EL (cell line): ENCODE measurements at places on chromosomes 2 and 18.

DNA sequence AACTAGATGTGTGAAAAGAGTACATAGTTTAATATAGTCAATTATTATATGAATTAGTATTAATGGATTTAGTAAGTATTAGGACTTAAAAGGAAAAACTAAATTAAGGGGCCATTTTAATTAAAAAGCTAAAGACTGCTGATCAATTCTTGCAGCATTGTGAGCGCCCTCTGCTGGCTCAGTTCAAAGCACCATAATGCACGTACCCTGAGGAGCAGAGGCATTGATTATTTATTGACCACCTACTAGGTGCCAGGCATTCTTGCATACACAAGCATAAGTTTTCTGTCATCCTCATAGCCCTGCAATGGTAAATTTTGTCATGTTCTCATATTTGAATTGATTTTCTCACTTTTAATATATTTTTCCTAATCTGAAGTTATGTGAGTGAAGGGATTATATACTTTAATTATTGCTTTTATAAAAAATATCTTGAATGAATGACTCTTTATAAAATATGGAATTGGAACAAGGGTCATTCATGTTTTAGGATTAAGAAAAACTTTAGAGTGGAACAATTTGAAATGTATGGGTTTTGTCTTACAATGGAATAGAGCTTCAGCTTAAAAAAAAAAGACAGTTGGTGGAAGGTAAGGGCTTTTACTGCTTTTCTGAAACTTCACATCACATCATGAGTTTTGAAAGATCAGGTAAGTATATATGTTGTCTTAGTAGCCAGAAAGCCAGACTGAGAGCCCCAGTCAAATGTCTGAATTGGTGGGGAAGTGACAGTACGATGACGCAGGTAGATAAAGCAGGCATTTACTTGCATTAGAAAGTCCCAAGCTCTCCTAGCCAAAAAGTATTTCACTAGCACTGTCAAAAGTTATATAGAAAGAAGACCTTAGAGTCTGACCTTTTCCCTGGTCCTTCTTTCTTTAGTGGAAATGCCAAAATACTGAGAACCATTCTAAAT lies 9.7 kb downstream of the ITGA4 start:
- peak; percentile 58 for DNase-seq

DNA sequence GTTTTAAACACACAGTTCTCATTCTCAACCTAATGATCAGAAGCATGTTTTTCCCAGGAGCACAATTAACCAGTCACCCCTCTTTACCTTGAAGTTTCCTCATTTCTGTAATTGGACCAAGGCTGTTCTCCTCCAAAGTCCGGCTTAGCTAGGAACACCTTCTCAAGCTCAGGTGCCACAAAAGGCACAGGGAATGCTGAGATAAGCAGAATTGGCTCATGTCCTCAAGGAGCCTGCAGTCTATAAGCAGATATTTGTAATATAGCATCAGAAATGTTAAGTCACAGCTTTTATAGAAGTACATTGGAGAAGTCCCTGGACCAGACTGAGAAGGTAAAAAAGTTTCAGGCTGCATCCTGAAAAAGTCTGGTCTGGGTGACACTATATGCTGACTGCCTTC lies 20.7 kb downstream of the OSR1 start:
- DNase-seq: no peak

DNA sequence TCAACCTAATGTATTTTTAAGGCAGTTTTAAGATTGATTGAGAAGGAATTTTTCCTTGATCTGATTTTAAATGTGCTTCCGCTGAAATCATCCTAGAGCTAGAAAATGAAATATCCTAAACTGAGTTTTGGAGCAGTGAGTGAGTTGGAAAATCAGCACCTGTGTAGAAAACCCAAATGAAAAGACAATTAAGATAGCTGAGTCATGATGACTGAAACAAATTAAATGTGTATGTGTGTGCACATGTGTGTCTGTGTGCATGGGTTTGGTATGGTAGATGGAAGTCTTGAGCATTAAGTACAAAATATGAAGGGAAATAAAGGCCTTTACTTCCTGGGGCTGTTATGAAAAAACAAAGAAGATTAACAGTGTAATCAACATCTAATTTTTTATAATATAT lies 394.6 kb upstream of the MAP2 start:
- DNase-seq: no peak

DNA sequence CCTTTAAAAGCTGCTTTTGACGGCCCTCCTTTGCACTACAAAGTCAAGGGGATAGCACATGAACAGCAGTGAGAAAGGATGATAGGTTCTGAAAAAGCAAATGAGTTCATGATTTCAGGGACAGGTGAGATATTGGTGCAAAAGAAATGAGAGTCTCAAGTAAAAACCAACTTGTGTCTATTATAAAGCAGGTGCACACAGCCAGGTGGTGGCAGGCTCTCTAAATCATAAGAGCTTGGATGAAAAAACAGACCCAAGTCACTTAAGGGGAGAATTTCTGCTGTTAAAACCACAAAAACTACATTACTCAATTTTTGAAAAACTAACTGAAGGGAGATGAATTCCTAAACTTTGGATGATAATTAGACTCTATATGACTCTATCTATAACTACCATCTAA lies 201.5 kb downstream of the SP3 start:
- DNase-seq: no peak

DNA sequence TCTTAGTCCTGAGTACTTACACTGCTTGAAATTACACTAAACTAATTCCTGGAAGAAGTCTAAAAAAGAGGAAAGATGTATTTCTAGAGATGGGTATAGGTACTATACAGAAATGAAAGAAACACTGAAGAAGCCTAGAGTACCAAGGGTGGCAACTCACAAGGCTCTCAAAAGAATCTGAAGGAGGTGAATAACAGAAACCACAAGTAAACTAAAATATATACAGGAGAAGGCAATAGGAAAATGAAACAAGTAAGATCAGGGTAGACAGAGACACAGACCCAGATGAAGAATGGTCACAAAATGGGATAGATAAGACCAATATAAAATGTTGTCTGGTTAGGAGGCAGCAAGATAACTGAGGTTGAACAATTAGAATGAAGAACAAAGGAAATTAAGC lies 59.9 kb downstream of the USP37 start:
- DNase-seq: no peak

DNA sequence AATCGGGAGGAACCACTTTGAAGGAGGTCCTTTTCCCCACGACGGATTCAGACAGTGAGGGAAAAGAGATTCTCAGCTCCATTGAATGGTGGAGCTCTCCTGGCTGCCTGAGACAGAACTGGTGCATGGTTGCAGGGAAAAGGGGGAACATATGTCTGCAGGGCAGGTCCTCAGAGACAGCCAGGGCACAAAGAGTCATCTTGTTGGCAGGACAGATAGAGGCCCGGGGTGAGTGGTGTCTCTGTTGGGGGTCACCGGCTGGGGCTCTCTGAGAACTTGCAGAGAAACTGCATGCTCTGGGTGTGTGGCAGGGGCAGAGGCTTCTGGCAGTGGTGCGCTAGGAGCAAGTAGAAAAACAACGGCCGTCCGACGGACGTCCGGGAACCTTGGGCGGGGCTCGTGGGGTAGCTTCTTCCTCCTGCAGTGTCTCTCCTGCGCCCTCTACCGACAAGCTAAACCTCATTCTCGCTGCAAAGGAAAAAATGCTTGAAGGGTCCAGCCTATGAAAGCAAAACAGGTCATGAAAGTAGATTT lies 94.3 kb downstream of the CDCA7 start:
- peak; percentile 86 for DNase-seq

DNA sequence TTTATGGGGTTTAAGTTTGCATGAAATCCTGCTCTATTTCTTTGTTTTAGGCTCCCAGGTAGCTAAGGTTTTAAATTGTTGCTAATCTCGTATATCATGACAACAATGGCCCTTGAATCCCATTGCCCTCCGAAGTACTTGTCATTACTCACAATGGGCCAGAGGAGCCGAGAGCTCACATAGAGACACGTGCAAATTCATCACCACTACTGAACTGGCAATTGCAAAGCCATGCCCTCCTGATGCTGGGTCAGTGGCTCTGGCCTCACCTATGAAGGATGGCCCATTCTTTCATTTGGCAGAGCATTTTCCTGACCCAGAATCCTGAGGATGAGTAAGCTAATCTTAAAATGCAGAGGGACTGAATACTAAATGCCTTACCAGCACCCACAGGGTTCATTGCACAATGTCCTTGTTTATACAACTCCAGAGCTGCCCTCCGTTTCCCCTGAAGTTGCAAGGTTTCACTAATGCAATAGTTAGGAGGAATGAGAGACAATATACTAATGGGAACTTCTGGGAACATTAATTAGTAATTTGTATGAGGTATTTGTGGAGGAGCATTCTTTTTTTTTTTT lies 71.6 kb upstream of the GAREM1 start:
- no peak for DNase-seq
